ENCODE measurements at places on chromosomes 16 and 17.

- DNase-seq, result no peak
Measured at GRCh38 chr17:1043601-1044251, 46.8 kb downstream of the TIMM22 start.

DNA sequence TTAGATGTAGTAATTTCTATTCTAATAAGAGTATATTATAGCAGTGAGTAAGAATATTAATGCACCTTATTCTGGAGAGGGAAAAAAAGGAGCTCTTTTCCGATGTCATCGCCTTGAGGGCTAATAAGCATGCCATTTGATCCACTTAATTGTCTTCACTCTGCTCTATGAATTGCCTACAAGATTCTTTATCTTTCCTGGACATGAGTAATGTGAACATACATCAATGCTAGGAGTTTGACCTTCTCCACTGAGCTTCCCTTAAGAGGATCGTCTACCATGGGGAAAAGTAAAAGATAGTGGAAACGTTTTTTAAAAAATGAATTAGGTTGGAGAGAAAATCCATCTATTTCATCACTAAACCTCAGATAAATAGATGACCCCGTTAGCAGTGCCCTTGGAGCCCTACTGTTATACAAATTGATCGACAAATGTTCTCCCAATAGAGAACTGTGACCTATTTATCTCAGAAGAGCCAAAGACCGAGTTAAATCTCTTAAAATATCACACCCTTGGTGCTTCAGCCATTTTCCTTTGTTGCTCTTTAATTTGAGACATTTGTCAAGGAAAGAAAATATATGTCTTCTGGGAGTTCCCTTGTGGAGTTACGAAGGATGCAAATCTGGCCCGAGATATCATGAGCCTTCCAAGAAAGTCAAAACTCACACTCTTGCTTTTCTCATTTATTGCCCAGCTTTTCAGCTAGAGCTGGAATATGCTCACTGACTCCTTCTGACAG lies 898.5 kb downstream of the KCNJ2 start:
- no peak for DNase-seq

DNA sequence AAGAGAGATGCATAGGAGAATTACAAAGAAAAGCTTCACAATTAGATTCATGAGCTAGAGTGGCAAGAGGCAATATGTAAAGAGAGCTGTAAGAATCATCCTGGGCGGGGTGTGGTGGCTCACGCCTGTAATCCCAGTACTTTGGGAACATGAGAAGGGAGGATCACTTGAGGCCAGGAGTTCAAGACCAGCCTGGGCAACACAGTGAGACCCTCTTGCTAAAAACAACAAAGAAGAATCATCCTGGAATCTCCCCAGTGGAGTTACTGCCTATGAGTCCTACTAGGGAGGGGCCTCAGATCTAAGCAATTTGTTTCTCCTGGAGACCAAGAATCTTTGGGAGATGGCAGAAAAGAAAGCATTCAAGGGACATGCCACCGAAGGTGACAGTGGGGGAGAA lies 119.1 kb downstream of the HIC1 start:
- DNase-seq, result no peak

GRCh38 chr16:78184238-78185183 lies 85.1 kb downstream of the WWOX start:
- DNase-seq, result no peak

DNA sequence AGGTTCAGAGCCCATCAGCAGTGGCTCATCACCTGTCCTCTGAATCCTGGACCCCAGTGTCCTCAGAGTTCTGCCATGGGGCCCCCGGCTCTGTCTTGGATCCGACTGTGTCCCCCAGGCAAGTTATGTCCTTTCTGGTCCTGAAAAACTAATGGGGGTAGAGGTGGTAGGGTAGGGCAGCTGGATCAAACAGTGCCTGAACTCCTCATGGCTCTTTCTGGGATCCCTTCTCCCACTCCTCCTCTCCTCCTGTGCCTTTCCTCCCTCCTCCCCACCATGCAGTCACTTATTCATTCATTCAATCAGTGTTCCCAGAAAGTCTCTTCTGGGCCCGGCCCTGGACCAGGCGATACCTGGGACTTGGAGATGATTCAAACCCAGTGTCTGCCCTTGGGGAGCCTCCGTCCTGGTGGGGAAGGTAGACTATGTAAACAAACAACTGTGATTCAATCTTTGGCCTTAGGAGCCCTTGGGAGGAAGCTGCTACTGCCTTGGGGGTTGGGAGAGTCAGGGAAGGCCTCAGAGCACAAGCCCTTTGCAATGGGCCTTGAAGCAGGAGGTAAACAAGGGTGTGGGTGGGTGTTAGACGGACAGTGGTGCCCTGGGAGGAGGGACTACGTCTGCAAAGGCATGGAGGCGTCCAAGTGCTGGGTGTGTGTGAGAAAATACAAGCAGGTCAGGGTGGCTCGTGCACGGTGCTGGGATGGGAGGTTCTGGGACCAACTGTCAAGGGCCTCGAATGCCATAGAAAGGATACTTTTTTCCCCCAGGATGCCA lies 6.4 kb upstream of the FAM83G start:
- DNase-seq, result no peak

- no peak for DNase-seq
Measured at GRCh38 chr16:31082368-31083045, 6.2 kb downstream of the PRSS53 start.

GRCh38 chr16:57559072-57559790 lies 16.8 kb downstream of the ADGRG5 start:
- no peak for DNase-seq

DNA sequence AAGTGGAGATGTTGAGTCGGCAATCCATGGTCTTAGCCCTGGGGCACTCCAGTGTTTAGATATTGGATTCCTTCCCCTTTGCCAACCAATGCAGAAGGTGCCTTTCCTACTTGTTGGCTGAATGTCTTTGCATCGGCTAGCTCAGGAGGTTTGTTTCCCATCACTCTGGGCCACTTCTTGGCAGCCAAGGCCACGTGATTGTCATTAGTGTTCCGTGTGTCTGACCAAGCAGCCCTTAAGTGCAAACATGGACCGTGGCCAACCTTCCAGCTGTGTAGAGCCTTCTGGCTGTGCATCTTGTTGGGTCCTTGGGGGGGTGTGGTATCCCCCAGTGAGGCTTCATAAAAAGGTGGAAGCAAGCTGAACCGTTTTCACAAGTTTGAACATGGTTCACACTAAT lies 66.0 kb downstream of the GNAO1 start:
- no peak for DNase-seq

DNA sequence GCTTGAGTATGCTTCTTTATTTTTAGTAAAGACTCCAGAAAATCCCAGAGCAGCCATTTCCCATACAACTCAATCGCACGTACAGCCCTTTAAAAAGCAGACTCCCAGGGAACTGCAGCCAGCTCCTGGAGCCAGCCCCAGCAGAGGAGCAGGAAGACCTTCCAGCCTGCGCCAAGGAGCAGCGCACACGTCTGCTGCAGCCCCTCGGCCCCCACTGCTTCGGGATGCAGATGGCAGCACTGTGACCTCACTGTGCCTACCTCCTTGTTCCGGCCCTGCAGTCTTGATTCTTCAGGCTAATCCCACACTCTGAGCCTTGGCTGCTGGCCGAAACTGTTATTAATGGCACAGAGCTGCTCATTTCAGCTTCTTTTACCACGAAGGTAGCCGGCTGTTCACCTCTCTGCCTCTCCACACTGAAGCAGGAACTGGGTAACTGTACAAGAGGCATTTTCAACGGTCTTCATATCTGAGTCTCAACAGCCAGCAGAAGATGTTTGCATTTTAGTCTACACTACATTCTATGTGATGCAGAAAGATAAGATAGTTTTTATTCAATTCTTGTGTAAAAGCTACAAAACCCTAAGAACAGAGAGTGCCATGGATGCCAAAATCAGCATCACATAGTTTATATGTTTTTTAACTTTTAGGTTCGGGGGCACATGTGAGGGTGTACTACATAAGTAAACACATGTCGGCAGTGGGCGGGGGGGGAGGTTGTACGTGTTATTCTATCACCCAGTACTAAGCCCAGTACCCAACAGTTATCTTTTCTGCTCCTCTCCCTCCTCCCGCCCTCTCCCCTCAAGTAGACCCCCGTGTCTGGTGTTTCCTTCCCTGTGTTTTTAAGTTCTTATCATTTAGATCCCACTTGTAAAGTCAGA lies 130.9 kb downstream of the ANKRD11 start:
- DNase-seq, result no peak

GRCh38 chr16:74035816-74036215 lies 260.8 kb upstream of the PSMD7 start:
- DNase-seq, result no peak

DNA sequence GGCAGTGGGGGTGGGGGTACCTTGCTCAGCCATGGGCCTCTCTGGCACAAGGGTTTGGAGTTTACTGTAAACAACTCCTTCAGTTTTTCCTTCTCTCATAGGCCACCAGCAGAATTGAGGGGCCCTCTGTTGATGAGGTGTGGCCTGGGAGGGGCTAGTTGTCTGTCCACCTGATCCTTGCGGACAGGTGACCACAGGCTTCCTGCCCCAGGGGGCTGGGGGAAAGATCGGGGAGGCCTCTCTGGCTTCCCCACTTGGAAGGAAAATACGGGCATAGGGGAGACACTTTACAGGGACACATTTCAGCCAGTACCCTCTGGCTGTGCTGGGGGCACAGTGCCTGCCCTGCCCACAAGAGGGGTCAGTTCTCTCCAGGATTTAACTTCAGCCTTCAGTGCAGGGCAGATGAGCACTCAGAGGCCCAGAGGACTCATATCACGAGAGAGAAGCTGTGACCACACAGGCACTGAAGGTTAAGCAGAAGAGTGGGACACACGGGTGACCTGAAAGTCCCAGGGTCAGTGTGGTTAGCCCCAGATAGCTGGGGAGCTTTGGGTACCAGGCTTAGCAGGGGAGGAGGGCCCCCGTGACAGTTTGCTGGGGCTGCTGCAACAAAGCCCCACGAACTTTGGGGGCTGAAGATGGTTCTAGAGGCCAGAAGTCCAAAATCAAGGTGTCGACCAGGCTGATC lies 245.9 kb downstream of the SEC14L1 start:
- no peak for DNase-seq

DNA sequence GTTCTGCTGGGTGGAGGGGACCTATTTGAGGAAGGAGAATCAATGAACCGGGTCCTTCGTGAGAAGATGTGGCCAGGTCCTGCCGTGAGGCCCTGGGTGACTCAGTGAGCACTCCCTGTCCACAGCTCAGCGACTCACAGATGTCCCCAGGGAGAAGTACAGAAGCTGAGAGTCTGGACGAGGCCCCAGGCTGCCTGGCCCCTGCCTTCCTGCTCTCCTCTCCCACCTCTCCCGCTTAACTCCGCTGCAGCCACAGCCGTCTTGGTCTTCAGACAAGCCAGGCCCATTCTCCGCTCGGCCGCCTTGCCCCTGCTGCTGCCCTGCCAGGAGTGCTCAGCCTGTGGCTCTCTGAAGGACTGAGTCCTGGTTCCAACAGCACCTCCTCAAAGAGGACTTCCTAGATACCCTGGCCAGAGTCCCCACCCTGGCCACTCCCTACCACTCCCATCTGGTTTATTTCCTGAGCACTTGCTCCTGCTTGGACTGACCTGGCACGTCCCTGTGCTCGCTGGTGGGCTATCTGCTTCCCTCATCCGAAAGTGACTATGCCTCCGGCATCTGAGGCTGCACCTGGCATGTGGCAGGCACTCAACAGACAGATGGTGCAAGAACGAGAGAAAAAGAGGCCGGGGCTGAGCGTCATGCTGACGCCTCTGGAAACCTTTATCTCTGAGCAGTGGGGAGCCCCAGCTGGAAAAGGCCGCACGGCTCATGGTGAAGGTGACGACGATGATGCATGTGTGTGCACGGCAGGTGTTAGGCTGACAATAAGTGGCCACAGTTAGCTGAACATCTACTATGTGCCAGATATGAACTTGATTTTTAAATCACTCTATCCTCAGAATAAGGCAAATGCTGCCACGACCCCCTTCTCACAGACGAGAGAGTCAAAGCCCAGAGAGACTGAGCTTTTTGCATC lies 9.2 kb upstream of the TNFRSF13B start:
- DNase-seq, result no peak

- DNase-seq, result no peak
Measured at GRCh38 chr17:40113907-40114245, 7.9 kb upstream of the MSL1 start.

GRCh38 chr17:82592767-82593589 lies 55.3 kb downstream of the WDR45B start:
- peak; percentile 48 for DNase-seq

GRCh38 chr16:48517493-48517892 lies 92.5 kb downstream of the N4BP1 start:
- DNase-seq, result no peak

DNA sequence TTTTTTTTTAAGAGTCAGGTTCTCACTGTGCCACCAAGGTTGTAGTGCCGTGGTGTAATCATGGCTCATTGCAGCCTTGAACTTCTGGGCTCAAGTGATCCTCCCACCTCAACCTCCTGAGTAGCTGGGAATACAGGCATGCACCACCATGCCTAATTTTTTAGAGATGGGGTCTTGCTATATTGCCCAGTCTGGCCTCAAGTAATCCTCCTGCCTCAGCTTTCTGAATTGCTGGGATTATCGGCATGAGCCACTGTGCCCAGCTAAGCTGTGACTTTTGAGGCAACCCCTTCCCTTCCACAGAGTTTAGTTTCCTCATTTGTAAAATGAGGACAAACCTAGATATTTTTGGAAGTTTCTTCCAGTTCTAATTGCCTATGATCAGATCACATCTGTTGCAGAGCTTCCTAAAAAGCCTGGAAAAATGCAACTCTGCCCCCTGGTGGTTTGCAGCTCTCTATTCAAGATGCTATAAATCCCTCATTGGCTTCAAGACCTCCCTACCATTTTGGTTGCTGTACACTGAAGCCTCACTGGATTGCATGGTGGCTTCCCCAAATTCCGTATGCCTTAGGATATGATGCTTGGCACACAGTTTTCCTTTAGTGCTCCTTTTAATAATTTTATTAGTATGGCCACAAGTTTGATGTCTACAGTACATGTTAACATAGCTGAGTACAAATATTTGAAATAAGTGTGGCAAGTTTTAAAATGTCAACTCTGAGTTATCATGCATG lies 19.3 kb downstream of the GDE1 start:
- peak; percentile 76 for DNase-seq

DNA sequence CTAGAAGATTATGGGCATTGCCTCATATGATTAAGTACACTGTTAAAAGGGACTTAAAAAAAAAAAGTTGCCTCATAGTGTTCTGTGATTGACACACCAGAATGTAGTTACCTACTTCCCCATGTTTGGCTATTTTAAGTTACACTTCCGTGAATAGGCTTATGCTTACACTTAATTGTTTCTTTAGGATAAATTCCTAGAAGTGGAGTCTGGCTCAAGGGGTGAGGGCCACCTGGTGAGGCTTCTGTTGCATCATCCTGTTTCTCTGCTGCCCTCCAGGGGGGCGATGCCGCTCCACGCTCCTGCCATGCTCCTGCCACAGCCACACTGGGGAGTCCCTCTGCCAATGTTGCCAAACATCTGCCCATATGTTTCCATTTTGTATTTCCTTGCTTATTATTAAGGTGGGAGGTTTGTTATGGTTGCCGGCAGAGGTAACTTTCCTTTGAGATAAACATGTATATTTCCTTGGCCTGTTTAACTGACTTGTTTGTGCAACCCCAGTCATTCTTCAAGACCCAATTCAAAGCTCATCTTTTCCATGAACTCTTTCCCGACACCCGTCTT lies 73.1 kb downstream of the KSR1 start:
- peak; percentile 36 for DNase-seq

Data from stimulated activated naive CD8-positive, alpha-beta T cell treated with anti-CD3 and anti-CD28 coated beads, Interleukin-15, Interleukin-2, amounts not matched to agents 100 U/mL and 50 U/mL, for 24 hours (primary cell).